Left ventricle myocardium superior (tissue), 1 donor: ENCODE measurements at places on chromosomes 16 and 17.

GRCh38 chr17:79612468-79613194 lies 1.8 kb upstream of the RBFOX3 start:
- DNase-seq: peak; percentile 45

DNA sequence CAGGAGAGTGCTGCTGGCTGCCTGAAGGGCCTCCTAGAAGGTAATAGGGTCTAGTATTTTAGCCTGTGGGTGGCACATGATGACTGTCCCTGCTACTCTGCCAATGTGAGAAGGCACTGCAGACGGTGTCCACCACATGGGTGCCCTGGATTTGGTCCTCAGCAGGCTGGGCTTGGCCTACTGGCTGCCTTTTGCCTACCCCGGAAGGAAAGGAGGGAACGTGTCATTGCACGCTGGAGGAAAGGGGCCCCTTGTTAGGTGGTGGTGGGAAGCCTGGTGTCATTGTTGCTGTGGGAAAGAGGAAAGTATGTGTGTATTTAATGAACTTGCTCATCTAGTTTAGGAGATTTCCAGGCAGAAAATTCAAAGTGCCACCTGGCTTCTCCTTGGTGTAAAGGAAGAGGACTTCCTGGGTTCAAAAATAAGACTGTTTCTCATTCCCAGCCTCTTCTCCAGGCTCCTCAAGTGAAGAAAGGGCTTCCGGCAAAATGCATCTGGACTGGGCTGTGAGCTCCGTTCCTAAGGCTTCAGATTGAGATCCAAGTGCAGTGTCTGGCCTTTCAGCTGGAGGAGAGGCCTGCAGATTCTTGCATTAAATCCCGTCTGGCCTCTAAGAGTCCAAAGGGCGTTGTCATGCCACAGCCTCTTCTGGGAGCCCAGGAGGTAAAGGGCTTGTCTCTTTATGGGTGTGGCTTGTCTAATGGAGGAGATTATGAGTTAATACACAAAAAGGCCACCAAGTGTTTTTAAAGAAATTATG lies 55.1 kb downstream of the RPTOR start:
- no peak for DNase-seq

DNA sequence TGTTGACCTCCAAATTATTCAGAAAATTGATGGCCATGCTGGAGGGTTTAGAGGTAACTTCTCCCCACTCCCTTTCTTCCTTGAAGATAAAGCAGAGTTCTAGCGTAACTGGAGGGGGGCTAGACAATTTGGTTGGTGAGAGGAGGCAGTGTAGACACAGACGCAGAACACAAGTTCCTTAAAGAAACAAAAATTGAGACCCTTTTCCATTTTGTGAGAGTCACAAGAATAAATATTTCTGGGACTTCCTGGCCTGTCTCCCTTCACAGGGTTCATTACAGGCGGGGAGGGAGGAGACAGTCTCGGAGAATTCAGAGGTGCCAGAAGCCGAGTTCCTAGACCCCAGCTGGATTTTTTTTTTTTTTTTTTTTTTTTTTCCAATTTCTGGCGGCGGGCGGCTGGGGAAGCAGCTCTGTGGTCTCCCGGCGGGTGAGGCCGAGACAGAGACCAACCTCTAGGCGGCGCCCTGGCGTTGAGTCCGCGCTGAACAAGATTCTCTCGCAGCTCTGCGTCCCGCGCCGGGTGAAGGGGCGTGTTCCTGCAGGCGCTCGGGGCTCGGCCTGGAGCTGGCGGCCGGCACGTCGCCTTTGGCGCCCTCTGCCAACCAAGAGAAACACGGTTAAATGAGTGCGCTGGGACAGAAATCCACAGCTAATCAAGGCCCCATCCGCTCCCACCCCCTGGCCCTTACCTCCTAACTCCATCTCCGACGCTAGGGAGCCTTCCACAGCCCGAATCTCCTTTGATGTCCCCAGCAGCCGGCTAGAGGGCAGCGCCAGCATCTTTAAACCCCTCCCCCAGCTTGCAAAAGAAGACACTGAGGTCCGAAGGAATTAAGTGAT lies 10.2 kb upstream of the HOXB9 start:
- peak; percentile 69 for DNase-seq

DNA sequence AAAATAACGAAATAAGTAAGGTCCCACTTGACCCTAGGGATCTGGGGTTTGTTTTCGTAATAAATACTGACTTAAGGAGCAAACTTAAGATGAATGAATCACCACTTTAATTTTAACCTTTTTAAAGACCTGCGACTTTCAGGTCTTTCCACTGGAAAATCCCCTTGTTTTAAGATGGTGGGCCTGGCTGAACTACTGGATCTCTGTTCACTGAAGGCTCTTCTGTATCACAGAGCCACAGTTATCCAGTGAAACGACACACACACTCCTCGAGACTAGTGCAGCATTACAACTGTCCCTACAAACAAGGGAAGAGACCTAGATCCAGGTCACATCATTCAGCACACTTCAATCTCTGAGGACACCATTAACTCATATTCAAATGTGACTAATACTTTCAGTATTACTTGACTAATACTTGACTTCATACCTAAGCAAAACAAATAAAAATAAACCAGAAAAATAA lies 299.0 kb downstream of the CEP112 start:
- DNase-seq: no peak

DNA sequence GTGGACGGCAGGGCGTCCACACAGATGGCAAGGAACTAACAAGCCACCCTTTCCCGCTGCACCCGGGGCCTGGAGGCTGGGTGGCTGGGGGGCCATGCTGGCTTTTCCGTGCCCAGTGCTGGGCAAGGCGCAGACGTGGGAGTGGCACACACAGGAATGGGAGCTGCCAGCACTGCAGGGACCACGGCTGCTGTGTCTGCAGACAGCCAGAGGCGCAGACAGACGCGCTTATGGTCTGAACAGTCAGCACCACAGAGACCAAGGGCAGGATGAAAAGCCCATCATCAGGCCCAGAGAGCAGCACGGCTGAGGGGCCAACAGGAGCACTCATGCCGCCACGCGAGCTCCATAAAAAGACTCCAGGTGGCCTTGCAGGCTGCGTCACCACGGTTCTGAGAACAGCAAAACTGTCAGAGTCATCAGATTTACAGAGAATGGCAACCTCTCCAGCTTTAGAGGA lies 24.0 kb downstream of the PDIA2 start:
- no peak for DNase-seq

DNA sequence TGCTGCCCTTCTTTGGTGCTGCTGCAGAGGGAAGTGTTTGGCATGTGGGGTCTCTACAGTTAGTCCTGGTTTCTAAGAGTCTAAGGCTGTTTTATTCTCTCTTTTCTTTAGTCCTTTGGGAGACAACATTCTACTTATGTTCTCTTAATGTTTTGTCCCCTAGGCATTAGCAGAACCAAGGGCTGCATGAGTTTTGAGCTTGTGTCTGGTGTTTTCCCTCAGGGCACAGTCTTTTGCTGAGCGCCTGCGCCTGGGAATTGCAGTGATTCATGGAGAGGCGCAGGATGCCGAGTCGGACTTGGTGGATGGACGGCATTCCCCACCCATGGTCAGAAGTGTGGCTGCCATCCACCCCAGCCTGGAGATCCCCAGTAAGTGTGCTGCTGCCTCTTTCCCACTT lies 41.1 kb upstream of the SLC5A10 start:
- DNase-seq: no peak

DNA sequence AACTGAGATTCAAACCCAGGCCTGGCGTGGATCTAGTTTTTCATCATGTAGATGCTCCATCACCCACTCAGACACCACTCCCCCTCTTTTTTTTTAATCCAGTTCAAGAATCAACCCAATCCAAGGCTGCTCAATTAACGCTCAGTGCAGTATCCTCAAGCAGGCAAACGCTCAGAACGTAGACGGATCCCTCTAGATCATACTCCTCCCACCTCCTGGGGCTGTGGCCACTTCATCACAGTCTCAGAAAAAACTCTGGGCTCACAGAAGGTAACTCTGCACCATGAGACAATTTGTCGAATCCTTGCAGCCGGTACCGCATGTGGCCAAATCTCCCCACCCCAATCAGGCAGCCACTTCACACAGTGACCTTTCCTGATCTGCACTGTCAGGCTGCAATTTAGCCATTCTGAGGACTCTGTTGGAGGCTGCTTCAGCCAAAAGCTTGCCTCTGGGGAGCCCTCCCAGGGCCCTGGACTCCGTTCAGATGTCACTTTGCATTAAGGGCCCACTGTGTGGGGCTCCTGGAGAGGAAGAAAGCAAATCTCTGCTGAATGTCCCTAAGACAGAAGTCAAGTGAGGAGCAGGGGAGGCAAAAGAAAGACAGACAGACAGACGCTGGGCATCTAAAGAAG lies 183.5 kb downstream of the XYLT1 start:
- DNase-seq: no peak

DNA sequence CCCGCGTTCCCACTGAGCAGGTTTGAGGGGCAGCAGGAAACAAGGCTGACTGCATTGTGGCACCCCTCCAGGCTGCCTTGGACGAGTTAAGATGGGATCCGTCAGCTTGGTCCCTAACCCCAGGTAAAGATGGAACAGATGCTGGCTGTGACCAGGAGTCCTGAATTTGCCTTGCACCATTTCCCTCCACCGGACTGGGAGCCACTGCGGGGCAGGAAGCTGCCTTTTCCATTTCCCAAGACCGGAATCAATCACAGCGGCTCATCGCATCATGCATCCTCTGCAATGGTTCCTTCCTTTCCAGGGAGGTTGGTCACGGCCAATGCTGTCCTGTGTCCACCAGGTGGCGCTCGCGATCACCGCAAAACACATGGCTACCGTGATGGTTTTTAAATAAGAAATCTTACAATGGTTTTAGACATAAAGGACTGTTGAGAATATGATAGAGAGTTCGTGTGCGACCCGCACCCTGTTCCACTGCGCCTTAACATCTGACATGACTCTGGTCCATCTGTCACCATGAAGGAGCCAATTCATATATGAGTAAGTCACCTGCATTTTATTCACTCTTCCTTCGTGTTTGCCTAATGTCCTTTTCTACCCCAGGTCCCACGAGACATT lies 6.8 kb upstream of the MEAK7 start:
- peak; percentile 89 for DNase-seq

- no peak for DNase-seq
Measured at GRCh38 chr16:85426806-85427205, 186.3 kb upstream of the GSE1 start.

DNA sequence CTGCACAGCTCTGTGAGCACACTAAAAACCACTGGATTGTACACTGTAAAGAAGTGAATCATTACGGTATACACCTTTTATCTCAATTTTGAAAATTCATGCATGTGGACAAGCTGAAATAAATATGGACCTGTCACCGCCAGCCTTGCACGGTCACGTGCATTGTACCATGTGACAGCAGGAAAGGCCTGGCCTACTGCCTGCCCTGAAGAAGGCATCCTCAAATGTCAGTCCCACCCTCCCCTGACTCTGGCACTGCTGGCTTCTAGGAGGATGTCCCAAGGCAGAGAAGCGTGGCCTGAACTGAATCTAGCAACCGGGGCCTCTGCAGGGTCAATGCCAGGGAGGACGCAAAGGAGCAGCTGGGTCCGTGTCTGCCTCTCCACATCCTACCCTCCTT lies 34.6 kb downstream of the SLC38A8 start:
- no peak for DNase-seq
